Left ventricle myocardium superior (tissue), 1 donor: ENCODE measurements at places on chromosomes 2 and 18.

GRCh38 chr18:26524504-26525351 is 23.6 kb downstream of the KCTD1 start:
- DNase-seq = no peak

GRCh38 chr18:65380571-65380970 is 370.2 kb upstream of the CDH7 start:
- DNase-seq = no peak

DNA sequence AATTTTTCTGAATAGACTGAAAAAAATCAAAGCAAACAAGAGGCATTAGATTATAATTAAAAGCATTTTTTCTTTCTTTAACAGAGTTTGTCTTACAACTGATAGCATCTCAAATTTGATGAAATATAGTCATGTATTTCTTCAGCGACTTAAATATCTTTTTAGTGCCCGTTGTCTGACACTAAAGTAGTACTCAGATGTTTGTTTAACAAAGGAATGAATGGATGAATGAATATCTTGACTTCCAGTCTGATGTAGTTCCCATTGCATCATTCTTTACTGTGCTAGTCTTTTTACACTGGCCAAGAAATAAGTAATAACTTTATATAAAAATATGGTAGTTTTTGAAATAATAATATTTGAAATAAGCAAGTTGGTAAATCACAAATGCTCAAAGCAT is 111.1 kb downstream of the TTC27 start:
- no peak for DNase-seq

- no peak for DNase-seq
Observed at GRCh38 chr2:122341007-122341406, 585.6 kb downstream of the TSN start.
